ENCODE measurements at places on chromosomes 6 and 20.

DNA sequence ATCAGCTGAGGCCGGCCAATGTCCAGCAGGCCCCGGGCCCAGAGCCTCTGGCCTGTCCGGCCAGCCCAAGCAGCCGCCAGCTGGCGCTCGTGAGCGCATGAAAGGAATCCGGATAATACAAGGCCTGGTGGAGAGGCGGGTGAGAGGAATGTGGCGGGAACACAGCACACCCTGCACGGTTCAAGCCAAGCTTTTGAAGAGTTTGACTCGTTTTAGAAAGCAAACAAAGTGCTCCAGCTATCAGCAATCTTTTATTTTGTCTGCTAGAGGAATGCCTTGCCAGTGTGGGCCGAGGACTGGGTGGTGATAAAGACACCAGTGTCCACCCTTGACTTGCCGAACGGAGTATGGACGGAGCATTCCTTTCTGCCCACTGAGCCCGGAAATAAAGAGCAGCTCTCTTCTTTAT, 9.3 kb upstream of the NEDD9 start:
- DNase-seq, result no peak

- DNase-seq, result no peak
These were observed 2.9 kb upstream of the TMEM74B start for GRCh38 chr20:1187605-1188171.

DNA sequence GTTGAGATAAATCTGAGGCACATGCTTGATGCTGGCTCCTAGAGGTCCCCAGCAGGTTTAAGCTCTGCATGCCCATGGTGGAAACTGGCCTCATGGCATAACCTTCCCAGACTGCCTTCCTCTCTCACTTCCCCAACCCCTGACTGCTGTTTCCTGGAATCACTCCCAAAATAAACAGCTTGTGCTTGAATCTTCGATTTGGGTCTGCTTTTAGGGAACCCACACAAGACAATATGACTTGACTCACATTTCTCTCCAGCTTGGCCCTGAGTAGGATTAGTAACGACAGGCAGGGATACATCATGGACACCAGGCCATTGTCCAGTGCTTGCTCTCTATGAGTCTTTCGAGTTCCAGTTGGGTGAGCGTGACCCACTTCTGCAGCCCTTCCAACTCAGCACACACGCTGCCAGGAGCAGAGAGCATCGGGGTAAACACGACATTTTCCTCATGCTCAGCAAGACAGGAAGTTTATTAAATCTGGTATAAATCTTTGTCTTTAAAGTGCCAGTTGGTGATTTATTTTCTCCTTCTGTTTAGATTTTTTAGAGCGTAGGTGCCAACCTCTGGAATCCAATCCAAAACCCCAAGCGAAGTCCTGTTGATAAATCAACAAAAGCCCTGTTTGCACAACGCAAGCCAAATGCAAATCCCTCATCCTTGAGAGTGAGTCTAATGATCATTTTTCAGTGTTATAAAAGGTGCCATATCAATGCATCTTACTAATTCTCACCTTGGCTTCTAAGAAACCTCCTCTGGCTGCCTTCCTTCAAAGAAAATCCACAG, 135.0 kb downstream of the FOXA2 start:
- no peak for DNase-seq

DNA sequence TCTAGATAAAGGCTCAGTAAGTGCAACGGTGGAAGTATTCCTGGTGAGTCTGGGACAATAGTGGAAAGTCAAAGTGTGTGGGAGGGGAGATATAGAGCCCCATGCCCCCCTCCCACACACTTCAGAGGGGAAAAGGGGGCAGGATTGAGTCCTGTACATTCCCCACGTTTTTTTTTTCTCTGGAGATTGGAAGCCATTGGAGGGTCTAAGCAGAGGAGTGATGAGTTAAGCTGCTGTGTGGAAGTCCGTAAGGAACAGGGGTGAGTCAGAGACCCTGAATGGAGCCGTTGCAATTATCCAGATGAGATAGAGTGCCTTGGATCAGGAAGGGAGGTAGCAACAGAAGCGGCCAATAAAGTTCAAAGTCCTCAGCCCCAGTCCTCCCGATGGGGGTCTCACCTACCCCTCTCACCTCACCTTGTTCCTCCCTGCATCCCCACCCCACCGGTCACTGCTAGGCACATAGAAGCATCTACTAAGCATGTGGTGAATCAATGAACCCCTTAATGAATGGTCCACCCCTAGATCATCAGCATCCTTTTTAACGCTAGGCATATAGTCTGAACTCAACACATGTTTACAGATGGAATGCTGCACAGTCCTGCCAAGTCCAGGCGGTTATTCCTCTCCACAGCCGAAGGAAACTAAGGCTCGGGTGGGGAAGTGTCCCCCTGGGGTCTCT, 662 bp upstream of the SLC9A8 start:
- DNase-seq, result no peak

DNA sequence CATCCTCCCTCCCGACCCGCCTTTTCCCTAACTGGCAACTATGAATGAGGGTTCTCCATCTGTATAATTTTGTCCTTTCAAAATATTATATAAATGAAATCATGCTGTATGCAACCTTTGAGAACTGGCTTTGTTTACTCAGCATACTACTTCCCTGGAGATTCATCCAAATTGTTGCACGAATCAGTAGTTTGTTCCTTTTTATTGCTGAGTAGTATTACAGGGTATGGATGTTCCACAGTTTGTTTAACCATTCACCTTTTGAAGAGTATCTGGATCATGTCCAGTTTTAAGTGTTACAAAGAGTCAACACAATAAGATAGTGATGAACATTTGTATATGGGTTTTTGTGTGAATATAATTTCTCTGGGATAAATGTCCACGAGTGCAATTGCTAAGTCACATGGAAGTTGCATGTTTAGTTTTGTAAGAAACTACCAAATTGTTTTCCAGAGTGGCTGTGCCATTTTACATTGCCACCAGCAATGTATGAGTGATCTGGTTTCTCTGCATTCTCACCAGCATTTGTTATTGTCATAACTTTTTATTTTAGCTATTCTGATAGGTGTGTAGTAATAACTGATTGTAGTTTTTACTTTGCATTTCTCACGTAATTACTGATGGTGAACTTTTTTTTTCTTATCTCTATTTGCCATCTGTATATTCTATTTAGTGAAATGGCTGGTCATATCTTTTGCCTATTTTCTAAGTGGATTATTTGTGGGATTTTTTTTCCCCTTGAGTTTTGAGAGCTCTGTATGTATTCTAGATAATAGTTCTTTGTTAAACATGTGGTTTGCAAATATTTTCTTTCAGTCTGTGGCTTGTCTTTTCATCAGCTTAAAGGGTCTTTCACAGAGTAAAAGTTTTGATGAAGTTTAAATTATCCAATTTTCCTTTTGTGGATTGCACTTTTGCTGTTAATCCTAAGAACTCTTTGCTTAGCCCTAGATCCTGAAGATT, 14.4 kb upstream of the RNF24 start:
- no peak for DNase-seq

DNA sequence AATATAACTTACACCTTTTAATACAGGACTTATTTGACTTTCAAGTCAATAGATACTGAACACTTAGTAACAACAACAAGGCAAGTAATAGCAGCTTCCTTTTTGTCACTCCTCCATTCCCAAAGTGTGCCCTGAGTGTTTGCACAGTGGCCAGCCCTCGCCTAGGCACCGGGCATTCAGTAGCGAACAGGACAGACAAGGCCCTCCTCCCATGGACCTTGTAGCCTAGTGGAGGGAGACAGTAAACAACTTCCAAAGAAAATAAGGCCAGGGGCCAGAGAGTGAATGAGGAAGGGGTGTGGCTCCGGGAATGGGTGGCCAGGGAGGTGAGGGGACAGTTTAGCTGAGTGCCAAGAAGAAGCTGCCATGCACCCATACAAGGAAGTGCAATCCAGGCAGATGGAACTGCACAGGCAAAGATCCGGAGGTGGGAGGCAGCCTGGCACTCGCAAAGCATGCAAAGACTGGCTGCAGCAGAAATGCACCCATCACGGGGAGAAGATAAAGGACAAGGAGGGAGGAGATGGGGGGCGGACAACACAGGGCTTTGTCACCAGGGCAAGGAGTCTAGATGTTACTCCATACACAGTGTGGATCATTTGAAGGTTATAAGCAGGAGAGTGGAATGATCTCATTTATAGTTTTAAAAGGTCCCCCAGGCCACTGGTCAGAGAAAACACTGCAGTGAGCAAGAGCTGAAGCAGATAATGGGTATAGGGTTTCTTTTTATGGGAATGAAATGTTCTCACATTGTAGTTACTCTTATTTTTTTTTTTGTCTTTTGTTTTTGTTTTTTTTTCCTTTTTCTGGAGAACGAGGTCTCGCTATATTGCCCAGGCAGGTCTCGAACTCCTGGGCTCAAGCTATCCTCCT, 32.2 kb downstream of the ATP9A start:
- DNase-seq, result no peak

GRCh38 chr6:139882977-139883728, 508.7 kb upstream of the CITED2 start:
- DNase-seq, result no peak

DNA sequence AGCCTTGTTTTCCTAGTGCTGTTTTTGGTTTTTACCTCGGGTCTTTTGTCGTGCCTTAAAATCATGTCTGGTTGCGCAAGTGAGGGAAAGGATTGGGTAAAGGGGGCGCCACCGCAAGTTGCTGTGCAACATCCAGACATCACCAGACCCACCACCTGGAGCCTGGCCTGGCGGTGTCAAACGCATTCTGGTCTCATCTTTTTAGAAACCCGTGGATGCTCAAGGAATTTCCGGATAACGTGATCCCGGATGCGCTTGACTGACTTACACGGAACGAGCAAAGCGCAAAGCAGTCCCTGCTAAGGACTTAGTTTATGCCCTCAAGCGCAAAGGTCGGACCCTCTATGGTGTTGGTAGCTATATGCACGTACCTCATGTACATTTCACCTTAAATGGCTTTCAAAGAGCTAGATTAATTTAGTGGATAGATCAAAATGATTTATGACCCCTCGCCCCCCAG, 105.2 kb downstream of the OR2B2 start:
- DNase-seq, result no peak

DNA sequence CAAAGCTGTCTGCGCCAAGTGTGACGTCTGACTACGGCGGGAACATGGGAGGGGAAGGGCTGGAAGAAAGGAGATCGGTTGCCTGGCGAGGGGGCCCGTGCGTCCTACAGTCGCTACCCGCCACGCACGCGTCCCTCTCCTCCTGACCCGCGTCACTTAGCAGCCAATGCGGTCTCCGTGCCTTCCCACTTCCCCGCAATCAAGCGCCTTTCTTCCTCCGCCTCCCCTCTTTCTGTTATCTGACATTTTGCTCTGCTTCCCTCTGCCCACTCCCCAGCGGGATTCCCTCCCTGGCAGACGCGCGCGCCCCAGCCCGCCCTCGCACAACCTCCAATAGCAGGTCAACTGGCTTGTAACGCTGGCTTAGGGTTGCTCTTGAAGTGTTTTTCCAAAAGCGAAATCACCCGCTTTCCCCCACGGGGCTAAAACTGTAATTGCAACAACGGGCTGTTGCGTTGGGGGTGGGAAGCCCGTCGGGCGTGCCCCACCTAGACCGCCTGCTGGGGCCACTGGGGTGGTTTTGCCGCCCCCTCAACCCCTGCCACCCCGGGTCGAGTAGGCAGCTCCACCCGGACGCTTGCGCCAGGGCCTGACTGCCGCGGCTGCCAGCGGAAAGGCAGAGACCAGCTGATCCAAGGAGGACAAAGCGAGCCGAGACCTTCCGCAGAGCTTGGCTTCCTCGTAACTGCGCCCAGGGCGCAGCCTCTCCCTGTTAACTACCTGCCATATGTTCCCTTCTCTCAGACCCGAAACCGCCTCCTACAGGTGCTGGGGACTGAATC, 6.2 kb upstream of the SOX4 start:
- DNase-seq, result no peak

- peak; percentile 53 for DNase-seq
These were observed 10.9 kb downstream of the IL20RA start for GRCh38 chr6:137033828-137034227.

DNA sequence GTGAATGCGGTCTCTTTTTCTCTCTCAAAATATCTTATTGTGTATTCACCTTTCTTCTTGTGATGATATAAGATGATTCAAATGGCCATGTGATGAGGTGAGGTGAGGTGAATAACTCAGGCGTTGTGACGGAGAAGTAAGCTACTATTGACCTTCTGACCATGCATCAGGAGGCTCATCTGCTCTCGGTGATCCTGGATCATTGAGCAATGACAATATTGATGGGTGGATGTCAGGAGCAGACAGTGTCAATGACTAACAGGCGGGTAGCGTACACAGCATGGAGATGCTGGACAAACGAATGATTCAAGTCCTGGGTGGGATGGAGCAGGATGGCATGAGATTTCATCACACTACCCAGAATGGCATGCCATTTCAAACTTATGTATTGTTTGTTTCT, 119.6 kb downstream of the PXDC1 start:
- DNase-seq, result no peak

- no peak for DNase-seq
These were observed 306.7 kb upstream of the SASH1 start for GRCh38 chr6:148035806-148036390.

DNA sequence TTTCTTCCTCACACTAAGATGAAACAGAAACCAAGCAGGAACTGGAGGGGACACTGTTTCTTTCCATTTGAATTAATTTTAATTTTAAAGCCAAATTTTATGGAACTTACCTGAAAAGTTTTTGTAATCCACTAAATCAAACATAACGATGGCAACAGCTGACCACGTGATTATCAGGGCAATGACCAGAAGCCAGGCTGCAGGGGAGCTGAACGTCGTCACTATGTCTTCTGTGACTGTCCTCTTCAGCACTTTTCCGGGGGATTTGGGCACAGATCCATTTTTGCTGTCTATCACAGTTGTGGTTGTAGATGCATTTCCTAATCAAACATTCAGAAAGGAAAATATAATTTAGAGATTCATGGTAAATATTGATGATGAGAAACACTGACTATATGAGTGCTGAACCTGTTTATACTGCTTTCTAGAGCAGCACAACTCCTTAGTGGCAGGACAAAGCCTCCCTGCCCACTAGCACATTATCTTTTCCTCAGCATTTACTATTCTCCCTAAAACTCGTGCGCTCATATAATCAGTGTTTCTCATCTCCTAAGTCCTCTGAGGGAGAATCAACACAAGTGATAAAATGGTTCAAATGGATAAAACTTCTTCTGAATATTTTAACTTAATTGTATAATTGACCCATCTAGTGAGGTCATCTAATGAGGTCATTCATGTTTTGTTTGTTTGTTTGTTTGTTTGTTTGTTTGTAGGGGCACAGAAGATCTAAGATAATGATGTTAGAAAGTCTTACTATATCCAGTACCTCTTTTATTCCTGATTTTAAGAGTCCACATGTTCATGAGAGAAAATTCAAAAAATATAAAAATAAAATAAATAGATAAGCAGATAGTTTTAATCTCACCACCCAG, 65.7 kb downstream of the TRDN start:
- DNase-seq, result no peak

- DNase-seq, result no peak
These were observed 201.7 kb downstream of the CLIC5 start for GRCh38 chr6:45813943-45814342.

DNA sequence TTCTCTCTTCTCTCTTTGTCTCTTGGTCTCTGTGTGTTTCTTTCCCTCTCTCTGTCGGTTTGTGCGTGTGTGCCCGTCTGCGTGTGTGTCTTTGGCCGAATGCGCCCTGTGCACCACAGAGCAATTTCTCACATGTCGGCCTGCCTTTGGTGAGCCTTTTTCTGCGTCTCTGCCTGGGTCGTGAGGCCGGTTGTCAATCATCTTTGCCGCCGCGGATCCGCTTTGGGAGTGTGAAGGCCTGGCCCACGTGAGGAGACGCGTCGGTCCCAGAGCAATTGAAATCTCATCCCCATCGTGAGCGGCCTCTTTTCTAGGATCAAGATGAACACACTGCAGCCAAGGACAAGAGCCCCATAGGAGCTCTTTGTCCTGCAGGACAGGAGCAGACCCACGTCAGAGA, 580.7 kb upstream of the ZNF337 start:
- no peak for DNase-seq

- DNase-seq, result no peak
These were observed 40.4 kb downstream of the TTI1 start for GRCh38 chr20:37992802-37993409.

Measured in stimulated activated CD8-positive, alpha-beta memory T cell treated with anti-CD3 and anti-CD28 coated beads, Interleukin-7, amount 100 ng/mL, for 48 hours (primary cell).